CD4-positive, alpha-beta T cell treated with Interleukin-21 for 1 hour (primary cell): ENCODE measurements at places on chromosomes 11 and 22.

GRCh38 chr11:3174387-3174786, 9.3 kb upstream of the OSBPL5 start:
- DNase-seq: no peak

DNA sequence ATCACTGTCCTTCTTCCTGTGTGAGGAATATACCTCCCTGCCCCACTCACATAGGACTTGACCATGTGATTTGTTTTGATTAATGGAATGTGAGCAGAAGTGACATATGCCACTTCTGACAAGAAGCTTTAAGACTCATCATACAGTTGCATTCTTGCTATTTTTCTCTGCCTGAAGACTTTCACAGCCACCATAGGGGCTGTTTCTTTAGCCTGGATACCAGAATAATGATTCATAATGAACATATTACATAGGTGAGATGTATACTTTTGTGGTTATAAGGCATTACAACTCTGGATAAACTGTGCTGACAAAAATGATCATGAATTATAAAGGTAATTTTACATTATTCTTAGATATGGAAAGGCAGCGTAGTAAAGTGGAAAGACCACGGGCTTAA, 798.0 kb downstream of the DLG2 start:
- no peak for DNase-seq

GRCh38 chr11:8767466-8768142, 85.0 kb downstream of the RPL27A start:
- DNase-seq: no peak

GRCh38 chr11:1546536-1547466, 25.3 kb downstream of the DUSP8 start:
- DNase-seq: peak; percentile 50

DNA sequence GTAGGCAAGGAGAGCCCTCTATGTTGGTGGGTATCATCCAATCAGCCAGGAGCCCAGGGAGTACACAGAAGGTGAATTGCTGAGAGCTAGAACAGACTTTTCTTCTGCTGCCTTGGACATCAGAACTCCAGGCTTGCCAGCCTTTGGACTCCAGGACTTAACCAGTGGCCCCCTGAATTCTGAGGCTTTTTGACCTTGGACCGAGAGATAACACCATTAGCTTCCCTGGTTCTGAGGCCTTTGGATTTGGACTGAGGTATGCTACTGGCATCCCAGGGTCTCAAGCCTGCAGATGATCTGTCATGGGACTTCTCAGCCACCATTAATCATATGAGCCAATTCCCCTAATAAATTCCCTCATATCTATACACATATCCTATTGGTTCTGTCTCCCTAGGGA, 21.5 kb downstream of the TCF20 start:
- DNase-seq: no peak

DNA sequence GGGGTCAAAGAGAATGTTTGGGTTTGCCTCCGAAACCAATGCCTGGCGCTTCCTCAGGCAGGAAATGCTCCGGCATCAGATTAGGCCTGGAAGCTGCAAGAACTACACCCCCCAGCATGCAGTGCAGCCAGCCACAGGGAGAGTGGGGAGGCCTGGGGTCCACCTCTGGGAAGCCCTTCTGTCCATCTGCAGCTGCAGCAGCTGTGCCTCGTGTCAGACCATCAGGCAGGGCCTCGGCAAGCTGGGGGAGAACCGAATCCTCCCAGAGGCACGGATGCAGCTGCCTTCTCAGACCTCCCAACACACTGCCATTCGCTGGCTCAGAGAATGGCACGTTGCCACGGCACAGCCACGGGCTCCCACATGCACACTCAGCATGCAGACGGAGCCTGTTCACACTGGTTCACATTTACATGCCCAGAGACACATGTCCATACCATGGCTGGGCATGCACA, 57.4 kb downstream of the NECTIN1 start:
- DNase-seq: no peak

- DNase-seq: peak; percentile 76
Measured at GRCh38 chr11:78202733-78203167, 14.0 kb downstream of the USP35 start.

DNA sequence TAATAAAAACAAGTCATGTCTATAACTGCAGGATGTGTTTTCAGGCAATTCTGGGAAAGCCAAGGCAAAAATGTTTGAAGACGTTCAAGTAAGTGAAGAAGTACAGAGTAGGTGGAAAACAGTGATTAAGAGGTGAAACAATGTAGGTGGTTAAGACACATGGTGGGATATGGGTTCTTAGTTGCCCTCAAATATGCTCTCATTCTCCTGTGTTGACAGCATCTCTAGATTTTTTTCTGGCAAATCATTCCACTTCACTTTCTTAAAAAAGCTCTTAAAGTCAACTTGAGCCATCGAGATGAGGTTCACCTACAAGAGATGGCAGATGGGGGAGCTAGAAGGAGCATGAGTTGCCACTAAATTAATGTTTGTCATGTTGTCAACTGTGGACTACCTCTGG, 1041.0 kb upstream of the CNTN5 start:
- no peak for DNase-seq

GRCh38 chr11:79458709-79459108, 17.9 kb upstream of the TENM4 start:
- no peak for DNase-seq

DNA sequence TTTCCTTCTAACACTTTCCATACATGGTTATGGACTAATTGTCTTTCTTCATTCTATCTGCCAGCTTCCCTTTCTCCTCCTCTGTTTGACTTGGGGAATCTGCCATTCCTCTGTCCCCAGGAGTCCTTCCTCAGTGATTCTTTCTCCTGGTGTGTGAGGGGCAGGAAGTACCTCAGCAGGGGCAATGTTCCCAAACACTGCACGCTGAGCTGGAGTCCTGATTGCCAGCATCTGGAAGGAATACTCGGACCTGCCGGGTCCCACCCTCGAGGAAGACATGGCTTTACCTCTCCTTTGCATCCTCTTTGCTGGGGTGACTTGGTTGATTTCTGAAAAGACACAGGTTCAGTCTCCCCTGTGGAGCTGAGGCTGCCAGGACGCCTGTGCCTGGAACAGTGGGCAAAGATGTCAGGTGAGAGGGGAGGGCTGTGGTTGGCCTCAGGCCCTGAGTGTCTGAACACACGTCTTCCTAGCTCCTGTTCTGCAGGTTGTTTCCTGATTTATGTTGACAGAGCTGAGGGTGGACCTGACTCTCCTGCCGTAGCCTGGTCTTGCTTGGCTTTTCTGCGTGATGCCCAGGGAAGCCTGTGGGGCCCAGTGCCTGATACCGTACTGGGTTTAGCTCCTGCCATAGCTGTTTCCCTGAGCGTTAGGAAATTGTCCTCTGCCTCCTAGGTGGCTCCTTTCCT, 4.3 kb downstream of the COX8A start:
- no peak for DNase-seq

GRCh38 chr22:46500201-46500600, 37.2 kb downstream of the CELSR1 start:
- DNase-seq: no peak

GRCh38 chr11:35647421-35648093, 15.0 kb upstream of the TRIM44 start:
- DNase-seq: no peak

- DNase-seq: no peak
Measured at GRCh38 chr22:41613456-41613855, 7.4 kb downstream of the DESI1 start.

GRCh38 chr22:46540874-46541273, 3.5 kb upstream of the CELSR1 start:
- no peak for DNase-seq

- no peak for DNase-seq
Measured at GRCh38 chr11:12113294-12113693, 2.9 kb downstream of the MICAL2 start.

DNA sequence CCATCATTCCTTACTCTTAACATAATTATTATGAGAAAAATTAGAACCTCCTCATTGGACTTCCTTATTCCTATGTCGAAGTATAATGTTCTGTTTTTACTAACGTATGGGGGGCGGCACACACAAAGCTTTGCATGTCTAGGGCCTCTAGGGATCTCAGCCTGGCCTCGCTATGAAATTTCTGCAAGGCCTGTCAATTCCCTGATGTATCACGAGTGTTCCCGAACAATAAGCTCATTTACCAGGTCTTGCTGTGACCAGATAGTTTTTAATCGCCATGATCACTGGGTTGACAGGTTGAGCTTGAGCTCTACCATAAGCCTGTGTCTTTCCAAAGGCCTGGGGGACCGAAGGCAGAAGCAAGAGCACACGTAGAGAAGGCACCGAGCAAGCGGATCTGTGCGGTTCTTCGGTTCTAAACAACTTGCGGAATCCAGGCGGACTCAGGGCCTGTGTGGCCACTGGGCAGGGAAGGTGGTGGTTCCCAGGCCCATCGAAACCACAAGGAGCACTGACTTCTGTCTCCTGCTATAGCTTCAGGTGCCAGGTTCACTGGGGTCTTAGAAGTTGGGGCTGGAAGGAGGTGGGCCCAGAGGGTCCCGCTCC, 10.4 kb upstream of the FXYD2 start:
- no peak for DNase-seq

- DNase-seq: no peak
Measured at GRCh38 chr11:120079750-120080610, 57.9 kb downstream of the TRIM29 start.

DNA sequence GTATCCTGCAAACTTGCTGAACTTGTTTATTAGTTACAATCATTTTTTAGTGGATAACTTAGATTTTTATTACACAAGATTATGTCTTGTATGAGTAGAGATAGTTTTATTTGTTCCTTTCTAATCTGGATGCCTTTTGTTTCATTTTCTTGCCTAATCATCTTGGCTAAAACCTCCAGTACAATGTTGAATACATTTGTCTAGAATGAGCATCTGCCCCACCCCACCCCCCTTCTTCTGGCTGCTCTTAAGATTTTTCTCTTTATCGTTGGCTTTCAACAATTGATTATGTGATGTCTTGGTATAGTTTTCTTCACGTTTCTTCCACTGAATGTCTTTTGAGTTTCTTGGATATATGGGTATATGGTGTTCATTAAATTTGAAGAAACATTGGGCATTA, 37.3 kb upstream of the TUB start:
- DNase-seq: no peak

DNA sequence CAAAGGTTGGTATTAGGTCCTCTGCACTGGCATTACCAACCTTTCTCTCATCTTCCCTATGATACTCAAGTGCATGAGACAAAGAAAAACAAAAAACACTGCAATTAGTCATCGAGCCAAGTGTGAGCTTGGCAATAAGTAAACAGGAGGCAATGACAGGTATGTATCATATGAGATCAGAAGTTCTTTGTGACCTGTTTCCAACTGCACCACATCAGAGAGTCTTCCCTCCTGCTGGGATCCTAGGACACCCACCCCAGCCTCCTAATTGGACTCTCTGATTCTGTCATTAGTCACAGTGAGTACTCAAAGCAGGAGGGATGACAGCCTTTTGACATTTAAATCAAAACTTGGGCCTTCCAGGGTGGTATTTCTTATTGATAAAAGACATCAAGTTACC, 7.8 kb upstream of the JAML start:
- DNase-seq: no peak

DNA sequence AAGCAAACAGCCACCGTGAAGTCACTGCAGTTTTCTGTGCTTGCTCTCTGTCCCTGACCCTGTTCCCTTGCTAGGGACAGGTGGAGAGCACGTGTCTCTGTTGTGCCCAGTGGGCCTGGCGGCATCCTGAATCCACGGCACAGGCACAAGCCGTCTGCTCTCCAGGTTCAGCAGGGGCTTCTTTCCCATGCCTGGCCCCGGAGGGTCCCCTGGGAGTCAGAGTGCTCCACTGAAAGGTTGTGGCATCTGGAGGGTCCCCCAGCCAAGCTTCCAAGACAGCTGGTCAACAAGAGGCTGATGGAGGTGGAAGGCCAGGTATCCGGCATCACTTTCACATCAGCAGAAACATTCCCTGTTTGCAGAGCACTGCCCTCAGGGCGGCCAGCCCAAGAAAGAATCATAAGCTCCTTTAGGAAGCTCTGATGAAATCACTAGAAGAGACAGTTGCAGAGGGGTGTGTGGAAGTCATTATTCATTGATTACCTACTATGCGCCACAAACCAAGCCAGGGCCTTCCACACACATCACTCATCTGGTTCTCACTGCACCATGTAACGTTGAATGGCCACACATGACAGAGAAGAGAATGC, 346.4 kb upstream of the B3GAT1 start:
- no peak for DNase-seq

DNA sequence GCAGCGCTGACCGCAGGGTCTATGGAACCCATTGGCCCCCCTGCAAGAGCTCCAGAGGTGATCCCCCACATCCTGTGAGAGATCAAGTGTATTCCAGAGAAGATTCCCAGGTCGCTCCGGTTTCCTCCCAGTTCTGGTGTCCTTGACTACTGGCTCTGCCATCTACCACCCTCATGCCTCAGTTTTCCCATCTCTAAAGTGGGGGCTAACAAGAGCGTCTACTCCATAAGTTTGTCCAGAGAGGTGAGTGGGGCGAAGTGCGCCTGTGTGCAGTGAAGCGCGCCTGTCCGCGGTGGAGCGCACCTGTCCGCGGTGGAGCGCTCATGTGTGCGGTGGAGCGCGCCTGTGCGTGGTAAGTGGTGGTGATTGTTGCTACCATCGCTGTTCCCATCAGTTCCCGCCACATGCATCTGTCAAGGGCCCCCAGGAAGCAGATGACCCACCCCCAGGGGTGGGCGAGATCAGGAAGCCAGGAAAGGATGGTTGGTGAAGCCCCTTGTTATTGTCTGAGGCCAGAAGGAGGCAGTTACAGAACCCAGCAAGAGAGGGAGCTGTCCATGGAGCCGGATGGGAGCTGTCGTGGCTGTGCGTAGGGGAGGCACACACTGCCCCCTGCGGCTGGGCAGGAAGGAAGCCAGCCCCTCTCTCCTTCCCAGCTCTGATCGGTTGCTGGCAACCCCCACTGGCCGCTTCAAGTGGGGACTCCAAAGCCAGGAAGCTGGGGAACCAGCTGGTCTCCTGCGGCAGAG, 73.2 kb upstream of the FGF3 start:
- DNase-seq: no peak

GRCh38 chr11:59247531-59248227, 35.0 kb upstream of the MPEG1 start:
- peak; percentile 17 for DNase-seq

DNA sequence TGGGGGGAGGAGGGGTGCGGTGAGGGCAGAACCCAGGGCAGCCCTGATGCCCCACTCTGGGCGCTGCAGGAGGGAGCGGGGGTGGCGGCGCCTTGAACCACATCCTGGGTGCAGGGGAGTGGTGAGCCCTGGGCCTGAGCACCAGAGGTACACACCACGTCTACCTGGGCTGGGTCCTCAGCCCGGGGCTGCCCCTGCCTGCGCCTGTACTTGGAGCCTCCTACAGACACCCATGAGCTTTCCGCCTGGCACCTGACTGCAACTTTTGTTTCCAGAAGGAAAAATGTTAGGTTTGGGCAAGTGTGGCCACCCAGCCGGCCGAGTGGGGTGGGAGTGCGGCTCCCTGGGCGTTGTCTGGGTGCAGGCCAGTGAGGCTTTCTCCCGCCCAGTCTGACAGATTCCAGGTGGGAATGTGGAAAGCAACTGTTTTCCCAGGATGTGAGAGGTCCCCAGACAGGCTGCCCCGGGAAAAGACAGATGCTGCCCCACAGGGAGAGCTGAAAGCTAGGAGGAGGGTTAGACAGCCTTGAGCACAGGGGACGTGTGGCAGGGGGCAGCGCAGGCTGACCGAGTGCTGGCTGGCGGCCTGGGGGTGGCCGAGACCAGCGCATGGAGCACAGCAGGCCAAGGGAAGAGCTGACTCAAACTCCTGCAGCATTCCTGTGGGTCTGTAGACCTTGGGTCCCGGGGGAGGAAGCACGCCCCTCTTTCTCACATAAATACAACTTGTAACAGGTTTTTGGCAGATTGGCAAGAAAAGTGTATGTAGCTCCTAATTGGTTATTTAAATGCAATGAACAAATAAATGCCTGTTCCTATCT, 44.1 kb downstream of the GNB1L start:
- DNase-seq: no peak
